ENCODE measurements at places on chromosomes 5 and 9. TPM values are rescaled to one million over a fixed set of nuclear protein-coding genes. Genes with fewer than 3 reads are reported as not detected.

NR2F1 gene
- total RNA-seq, result 53.8 TPM

DNA sequence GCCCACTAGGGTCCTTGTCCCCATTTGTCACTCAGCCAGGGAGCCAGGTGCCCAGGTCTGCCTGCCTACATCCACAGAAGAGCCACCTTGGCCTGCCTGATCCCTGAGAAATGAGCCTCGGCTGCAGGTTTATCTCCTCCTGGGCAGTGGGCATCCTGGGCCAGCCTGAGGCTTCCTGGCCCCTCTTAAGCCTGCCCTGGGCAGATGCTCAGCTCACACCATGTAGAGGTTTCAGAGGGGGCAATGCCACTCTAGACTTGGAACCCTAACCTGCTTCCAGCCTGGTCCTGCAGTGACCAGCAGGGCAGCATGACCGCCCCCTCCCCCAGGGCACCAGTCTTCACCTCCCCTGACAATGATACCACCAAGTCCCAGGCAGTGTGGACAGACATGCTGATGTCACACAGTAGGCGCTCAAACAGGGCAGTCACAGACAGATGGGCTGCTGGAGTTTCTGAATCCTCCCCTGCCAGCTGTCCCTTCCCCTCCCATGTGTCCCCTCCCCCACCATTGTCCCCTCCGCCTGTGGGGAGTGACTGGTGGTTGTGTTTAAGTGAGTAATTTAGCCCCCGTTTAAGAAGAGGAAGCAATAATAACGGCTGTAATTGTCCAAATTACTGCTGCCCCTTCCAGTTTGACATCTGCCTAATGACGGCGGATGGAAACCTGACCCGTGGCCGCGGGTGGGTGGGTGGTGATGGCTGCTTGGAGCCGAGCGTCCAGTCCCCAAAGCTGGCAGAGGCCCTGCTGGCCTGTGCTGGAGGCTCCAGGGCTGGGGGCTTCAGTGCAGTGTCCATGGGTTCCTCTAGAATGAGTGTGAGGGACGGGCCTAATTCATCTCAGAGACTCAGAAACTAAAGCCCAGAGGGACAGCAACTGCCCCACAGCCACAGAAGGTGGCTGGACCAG, 147.7 kb downstream of the BARX1 start:
- no peak for DNase-seq

WDR38 gene
- total RNA-seq, result not detected

SLC24A2 gene
- total RNA-seq, result 3.7 TPM

- no peak for DNase-seq
Measured at GRCh38 chr9:98335661-98336060, 80.2 kb upstream of the TBC1D2 start.

DNA sequence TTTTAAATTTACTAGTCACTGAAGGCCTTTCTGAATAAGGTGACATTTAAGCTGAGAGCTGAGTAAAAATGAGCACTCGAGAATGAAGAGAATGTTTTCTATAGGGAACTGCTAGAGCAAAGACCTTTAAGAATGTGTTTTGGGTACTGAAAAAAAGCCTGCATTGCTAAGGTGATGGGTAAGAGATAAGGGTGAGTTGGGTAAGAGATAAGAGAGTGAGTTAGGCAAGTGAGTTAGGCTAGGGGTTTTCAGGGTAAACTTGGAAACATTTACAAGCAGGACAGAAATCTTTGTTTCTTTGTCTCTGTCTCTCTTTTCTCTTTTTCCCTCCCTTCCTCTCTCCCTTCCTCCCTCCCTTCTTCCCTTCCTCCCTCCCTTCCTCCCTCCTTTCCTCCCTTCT, 5.6 kb downstream of the RAD23B start:
- DNase-seq, result no peak

SPDL1 gene
- total RNA-seq, result 20.8 TPM

- DNase-seq, result peak; percentile 39
Measured at GRCh38 chr5:55691265-55692105, 20.6 kb downstream of the SLC38A9 start.

DNA sequence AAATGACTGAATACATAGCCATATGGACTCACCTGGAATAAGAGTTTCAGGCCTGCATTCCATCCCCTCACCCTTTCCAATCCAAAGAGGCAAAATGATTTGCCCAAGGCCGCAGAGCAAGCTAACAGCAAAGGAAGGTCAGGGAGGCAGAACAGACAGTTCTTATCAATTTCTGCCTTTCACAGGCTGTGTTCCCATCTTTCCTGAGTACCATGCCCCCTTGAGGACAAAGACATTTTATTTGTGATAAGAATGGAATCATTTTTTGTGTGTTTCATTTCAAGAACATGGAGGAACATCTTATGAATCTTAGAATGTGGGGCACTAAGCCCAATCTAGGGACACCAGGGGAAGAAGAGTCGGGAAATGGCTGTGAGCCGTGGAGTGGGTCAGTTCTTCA, 13.9 kb downstream of the LHFPL2 start:
- DNase-seq, result no peak

ROR2 gene
- total RNA-seq, result 0.82 TPM

DNA sequence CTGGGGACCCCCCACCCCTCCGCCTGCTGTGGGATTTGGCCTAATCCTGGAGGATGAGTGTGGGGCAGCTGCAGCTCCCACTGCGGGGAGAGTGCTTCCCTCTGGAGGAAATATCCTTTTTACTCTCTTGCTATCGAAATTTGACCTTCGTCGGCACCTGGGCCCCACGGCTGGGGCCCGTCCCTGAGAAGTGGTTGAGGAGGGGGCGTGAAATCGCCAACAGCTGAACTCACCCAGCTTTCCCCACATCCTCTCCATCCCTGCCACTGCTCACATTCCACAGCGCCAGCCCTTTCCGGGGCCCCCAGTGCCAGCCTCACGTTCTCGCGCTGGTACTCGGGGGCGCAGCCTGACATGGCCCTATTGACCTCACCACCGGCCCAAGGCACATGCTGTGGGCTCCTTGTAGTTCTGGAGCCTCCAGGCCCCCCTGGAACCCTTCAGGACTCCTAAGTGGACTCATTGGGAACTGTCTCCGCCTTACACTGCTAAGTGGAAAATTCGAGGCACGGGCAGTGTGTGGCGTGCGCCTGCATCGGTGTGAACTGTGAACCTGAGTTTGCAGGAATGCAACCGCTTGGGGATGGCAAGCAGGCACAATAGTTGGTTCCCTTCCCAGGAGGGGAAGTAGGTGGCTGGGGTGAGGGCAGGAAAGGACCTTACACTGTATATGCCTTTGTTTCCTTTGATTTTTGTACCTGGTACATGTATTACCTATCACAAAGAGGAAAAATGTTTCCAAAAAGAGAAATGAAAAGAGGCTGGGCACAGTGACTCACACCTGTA, 19.2 kb downstream of the FGFR4 start:
- DNase-seq, result no peak

DNA sequence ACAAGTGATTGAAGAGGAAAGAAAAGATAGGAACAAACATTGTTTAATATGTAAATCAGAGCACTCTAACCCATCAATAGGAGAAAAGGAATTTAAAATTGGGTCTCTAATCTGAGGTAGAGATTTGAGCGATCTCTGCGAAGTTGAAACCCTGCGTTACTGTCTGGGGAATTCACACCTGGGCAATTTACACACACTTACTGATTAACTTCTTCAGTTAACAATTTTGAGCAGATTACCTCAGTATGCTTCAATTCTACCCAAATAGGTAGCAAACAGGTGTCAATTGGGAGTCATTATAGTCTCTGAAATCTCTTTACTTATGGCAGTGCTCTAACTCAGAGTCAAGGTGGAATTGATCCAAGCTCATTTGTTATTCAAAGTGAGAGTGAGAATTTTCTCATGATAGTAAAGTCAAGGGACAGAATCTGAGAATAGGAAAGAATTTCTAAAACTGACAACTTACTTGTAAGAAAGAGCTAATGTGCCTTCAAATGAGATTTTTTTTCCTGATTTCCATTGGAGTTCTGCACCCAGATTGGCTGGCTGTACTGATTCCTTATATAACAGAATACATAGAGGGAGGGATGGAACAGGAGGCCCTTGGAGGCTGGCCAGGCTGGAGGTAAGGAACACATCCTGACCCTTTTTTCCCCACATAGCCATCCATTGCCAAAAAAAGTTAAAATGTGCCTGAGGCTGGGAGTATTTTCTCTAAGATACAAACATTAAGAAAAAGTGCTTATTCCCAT, 27.1 kb upstream of the IFNA14 start:
- no peak for DNase-seq

GRCh38 chr9:128062846-128063831, 4.0 kb downstream of the NAIF1 start:
- no peak for DNase-seq

MAST4 gene
- total RNA-seq, result 13.9 TPM

- DNase-seq, result no peak
Measured at GRCh38 chr5:107408564-107408963, 262.2 kb downstream of the EFNA5 start.

IRX2 gene
- total RNA-seq, result under 0.01 TPM

SLC1A1 gene
- 66.9 TPM for total RNA-seq

GRCh38 chr9:38047301-38048251, 21.5 kb downstream of the SHB start:
- DNase-seq, result peak; percentile 39

- DNase-seq, result no peak
Measured at GRCh38 chr5:101989659-101990058, 306.4 kb downstream of the SLCO4C1 start.

GRCh38 chr9:127976498-127976897, 4.3 kb downstream of the EEIG1 start:
- no peak for DNase-seq

CATSPER3 gene
- 0.82 TPM for total RNA-seq

PDE6A gene
- total RNA-seq, result not detected

GRCh38 chr5:122561209-122561608, 213.7 kb upstream of the SNX2 start:
- no peak for DNase-seq

DNA sequence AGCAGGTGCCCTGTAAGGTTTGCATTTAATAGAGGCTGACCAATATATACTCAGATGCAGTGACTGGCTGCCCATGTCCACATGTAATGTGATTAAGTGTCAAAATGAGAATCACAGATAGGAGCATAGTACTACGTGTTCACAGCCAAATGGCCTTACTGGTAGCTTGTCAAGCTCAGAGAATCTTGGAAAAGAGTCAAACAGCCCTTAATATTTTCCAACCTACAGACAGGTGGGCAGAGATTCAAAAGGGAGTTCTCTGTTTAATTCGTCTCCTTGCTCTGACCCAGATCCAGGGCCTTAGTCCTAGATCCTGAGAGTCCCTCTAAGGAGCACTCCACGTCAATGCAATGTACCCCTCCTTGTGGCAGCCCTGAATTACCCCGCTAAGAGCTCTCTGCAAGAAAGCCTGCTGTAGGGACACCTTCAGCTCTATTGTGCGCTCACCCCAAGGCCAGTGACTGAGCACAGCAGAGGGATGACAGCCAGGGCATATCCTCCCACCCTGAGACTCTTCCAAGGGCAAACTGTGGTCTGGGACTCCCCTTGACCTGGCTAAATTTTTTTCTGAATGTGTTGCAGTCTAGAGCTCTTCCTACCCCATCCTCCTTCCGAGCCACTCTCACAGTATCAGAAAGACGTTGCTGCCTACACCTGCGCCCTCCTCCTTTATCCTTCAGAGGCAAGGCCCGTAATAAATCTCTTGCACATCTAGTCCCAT, 159.2 kb downstream of the SNCAIP start:
- DNase-seq, result no peak

TTC33 gene
- total RNA-seq, result 64.4 TPM

PCDHGC4 gene
- total RNA-seq, result 65.2 TPM

- no peak for DNase-seq
Measured at GRCh38 chr9:93456504-93456903, 3.1 kb upstream of the FAM120AOS start.

GRCh38 chr5:115151208-115151805, 18.4 kb downstream of the TRIM36 start:
- DNase-seq, result no peak

GABRB2 gene
- 71.7 TPM for total RNA-seq

SLC45A2 gene
- total RNA-seq, result 0.41 TPM

DNA sequence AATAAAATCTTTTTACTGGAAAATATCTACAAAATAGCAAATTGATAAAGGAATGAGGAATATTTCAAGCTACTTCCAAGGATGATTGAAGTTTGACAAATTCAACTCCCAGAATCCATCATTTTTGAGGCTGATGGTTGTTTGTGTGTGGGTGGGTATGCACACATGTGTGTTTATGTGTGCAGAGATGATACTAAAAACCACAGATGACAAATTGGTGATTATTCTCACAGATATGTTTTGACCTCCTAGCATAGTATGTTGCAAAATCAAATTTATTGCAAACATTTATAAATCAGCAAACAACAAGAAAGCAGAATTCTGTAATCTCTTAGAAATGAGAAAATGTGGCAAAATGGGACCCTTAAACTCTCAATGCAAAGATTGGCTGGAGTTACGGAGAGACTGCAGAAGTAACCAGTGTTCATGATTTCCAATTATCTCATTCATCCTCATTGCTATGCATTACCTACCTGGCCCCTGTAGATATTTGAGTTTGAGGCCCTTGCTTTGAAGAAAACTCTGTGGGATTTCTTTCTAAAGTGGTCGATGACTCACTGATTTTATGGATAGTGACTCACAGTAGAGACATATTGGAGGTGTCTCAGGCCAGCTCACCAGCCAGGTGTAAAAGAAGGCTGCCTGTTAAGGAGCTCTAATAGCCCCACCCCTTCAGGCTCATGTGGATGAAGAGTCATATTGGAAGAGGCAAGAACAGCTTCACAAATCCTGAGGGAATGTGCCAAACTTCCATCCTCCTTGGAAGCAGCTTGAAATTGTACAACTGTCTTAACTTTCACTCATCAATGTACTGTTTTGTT, 44.6 kb upstream of the TMC1 start:
- DNase-seq, result no peak

DNA sequence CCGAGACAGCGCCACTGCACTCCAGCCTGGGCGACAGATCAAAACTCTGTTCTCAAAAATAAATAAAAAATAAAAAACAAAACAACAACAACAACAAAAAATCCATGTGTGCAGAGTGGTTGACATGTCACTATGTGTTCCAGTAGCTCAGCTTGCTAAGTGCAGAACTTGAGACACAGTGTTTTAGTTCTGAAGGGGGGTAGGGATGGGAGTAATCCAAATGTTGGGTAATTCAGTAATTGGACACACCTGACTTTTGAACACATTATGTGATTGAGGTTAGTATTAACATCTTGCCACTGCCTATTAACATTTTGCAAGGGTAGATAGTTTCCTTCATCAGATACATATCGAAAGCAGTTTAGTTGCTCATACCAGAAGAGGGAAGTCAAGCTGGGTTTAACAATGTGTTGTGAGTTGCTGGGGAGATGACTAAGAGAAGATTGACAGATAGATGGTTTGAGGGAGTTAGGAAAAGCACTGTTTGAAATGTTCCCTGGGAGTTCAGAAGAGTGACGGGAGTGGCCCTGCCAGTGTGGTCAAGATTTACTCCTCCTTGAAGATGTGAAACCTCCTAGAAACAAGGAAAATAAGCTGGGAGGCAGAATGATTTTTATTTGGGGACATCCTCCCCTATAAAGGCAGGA, 928 bp downstream of the HACD4 start:
- DNase-seq, result peak; percentile 23

DNA sequence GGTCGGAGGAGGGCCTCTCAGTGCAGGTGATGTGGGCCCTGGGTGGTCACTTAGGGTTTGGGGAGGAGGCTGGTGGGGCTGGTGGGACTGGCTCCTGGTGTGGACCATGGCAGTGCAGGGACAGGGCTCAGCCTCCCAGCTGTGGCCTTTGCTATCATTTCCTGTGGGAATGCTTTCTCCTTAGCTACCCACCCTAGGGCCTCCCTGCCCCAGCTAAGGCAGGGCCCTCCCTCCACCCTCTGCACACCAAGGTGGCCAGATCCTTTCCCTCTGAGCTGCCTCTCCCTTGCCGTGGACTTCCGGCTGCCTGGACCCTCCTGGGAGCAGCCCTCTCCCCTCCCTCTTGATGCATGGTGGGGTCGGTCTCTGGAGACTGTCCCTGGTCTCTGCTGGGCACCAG, 22.7 kb upstream of the ARSI start:
- DNase-seq, result no peak

GRCh38 chr5:150397146-150397781, 15.4 kb downstream of the CD74 start:
- DNase-seq, result no peak

CAMK4 gene
- 67.3 TPM for total RNA-seq

MSX2 gene
- total RNA-seq, result 0.41 TPM
